ENCODE measurements at places on chromosomes 11 and 22. TPM values are rescaled to one million over a fixed set of nuclear protein-coding genes. Genes with fewer than 3 reads are reported as not detected.

Gene ALKBH3
- polyA plus RNA-seq: 17.4 TPM

Gene NPAS4
- 0.84 TPM for polyA plus RNA-seq

- DNase-seq: no peak
Measured at GRCh38 chr11:115501502-115501892, 2.7 kb downstream of the CADM1 start.

Gene ELF5
- polyA plus RNA-seq: not detected

- DNase-seq: no peak
Measured at GRCh38 chr22:43310311-43310710, 32.9 kb downstream of the SCUBE1 start.

DNA sequence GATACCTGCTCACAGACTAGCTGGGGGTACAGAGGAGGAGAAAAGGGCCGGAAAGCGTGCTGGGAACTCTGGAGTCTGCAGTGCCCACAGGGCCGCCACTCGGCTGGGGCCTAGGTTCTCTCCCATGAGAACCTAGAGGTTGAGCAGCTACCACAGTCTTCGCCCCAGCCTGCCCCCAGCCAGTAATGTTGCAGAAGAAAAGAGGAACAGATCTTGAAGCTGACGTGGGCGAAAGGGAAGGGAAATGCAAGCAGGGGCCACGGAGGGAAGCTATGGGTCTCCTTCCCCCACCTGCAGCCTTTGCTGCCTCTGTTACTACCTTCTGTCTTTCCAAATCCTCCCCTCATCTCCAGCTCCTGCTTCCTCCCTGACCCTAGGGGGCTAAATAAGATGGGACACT is 28.8 kb upstream of the P2RY2 start:
- DNase-seq: peak; percentile 71

GRCh38 chr11:64916040-64916774 is 802 bp downstream of the ATG2A start:
- DNase-seq: peak; percentile 72

Gene HYLS1
- polyA plus RNA-seq: 4.9 TPM

GRCh38 chr11:128195756-128196155 is 391.6 kb downstream of the ETS1 start:
- DNase-seq: no peak

GRCh38 chr11:83259559-83259958 is 26.6 kb downstream of the CCDC90B start:
- DNase-seq: no peak

DNA sequence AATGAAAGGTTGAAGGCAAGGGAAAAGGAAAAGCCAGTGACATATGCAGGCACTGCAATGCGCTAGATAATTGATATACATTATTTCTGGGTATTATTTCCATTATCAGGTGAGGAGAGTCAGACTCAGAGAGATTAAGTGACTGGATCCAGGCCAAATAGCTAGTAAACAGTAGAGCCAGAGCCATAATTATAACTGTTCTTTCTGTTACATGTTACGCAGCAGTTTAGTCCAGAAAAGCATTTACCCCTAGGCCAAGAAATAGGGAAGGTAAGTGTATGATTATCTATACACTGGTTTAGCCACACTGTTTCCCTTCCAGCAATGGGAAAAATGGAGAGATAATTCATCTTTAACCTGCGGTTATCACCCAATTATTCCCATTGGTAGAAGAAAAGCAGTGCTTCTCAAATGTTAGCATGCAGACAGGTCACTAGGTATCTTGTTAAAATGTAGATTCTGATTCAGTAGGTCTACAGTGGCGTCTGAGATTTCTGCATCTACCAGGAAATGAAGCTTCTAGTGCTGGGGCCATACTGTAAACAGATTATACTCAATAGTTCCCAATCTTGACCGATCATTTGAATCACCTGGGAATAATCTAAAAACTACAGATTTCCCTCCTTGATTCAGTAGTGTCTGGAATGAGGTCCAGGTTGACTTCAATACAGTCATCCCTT is 69.4 kb downstream of the RBFOX2 start:
- no peak for DNase-seq

Gene SCUBE2
- 0.18 TPM for polyA plus RNA-seq

GRCh38 chr11:135027461-135027860 is 615.4 kb upstream of the B3GAT1 start:
- DNase-seq: no peak

DNA sequence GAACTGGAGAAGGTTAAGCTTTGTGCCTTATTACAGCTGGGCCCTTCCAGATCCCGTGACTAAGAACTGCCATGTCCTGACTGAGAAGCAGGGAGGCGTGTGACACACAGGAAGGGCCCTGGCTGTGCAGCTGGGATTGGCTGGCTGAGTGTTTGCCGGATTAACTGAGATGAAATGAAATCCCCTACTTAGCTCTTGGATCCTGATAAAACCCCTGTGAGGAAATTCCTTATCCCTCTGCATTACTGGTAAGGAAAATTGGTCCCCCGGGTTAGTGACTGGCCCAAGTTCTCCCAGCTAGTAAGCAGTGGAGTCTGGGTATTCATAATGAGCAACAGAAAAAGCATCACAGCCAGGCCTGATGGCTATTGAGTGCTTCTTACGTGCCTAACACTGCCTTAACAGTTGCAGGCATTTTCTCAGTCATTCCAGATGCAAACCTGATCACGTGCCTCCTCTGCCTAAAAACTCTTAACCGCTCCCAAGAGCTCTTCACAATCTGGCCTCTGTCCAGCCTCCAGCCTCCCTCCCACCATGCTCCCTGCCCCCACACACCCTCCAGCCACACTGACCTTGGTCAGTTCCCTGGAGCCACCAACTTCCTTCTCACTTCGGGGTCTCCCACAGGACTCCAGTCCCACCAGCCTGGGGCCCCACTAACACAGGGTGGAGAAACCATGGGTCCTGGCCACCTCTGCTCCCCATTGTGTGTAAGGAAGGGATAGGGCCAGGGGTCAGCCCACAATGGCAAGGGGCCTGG is 37.8 kb downstream of the ARRB1 start:
- peak; percentile 76 for DNase-seq

DNA sequence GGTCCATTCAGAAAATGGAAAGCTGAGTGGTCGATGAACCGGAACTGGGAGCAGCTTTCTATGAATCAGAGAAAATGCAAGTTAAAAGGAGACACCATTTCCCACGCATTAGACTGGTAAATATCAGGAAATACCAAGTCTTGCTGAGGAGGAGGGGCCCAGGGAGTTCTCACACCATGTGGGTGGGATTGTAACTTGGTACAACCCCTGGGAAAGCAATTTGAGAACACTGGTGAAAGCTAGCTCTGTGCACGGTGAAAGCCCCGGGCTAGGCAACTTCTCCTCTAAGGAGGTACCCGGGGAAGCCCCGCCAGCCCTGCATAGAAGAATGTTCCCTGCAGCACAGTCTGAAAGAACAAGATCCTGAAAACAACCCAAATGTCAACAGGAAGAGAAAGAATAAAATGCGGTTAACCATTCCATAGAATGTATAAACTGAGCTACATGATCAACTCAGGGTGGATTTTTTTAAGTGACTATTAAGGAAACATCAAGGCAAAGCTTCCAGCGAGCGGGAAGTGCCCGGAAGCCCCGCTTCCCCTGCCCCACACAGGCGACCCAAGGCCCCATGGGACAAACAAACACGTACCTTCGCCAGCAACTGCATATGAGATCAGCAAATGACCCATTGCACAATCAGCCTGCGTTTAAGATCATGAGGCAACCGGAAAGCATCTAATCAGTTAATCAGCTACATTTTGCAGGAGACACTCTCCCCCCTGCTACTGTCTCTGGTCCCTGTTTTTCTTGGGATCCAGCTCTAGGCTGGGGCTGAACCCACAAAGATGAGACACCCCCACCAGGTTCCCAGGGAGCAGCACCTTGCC is 11.3 kb downstream of the SHANK2 start:
- peak; percentile 72 for DNase-seq

- DNase-seq: no peak
Measured at GRCh38 chr11:123510579-123510905, 80.5 kb downstream of the GRAMD1B start.

- peak; percentile 72 for DNase-seq
Measured at GRCh38 chr11:118933486-118933885, 7.8 kb upstream of the BCL9L start.

All from right cardiac atrium (tissue), 5 donors.